Spleen (tissue), 13 donors: ENCODE measurements at places on chromosomes 7 and 10. TPM values are rescaled to one million over a fixed set of nuclear protein-coding genes. Genes with fewer than 3 reads are reported as not detected.

Gene LEP
- total RNA-seq, result not detected

Gene SEC61G
- total RNA-seq, result 70.6 TPM

Gene SMARCD3
- 16.3 TPM for total RNA-seq

Gene NKX2-3
- total RNA-seq, result 28.3 TPM

Gene TSPAN15
- total RNA-seq, result 53.0 TPM

Gene PRSS37
- not detected for total RNA-seq

Gene MTURN
- total RNA-seq, result 11.8 TPM

Gene GPR26
- total RNA-seq, result not detected

Gene RBP3
- not detected for total RNA-seq

Gene PLXNA4
- total RNA-seq, result 14.7 TPM

Gene PRKG1
- total RNA-seq, result 7.0 TPM

Gene GIMAP1
- 37.4 TPM for total RNA-seq

Gene WNT8B
- total RNA-seq, result not detected

Gene TIAL1
- 115 TPM for total RNA-seq

Gene PDK4
- 252 TPM for total RNA-seq

Gene FAM20C
- 27.3 TPM for total RNA-seq

Gene CHCHD2
- 204 TPM for total RNA-seq

Gene PHYHIPL
- total RNA-seq, result not detected

Gene PNLIPRP3
- not detected for total RNA-seq

Gene CCSER2
- total RNA-seq, result 56.1 TPM

Gene PAPOLB
- 0.26 TPM for total RNA-seq

Gene GJD4
- total RNA-seq, result not detected

Gene HABP2
- total RNA-seq, result not detected
